ENCODE measurements at places on chromosomes 2 and 18.
A peak's percentile ranks its signal among the peaks of the same experiment; 100 is the strongest.

DNA sequence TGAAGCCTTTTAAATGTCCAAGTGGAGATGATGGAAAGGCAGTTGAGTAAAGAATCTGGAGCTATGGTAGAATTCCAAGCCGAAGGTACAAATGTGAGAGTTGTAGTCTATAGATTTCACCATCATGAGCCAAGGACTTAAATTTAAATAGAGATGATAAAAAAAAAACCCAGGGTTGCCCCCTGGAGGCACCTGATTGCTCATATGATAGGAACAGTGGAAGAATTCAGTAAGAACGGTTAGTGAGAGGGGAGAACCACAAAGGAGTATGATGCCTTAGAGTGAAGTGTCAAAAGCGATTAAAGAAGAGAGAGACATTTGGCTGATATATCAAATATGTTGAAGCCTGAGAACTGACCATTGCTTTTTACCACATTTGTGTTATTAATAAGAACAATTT lies 11.9 kb downstream of the NYAP2 start:
- DNase-seq: no peak

GRCh38 chr2:165582863-165583506 lies 113.5 kb downstream of the CSRNP3 start:
- DNase-seq: no peak

- DNase-seq: no peak
Observed at GRCh38 chr18:76432274-76432755, 62.7 kb downstream of the ZNF516 start.

DNA sequence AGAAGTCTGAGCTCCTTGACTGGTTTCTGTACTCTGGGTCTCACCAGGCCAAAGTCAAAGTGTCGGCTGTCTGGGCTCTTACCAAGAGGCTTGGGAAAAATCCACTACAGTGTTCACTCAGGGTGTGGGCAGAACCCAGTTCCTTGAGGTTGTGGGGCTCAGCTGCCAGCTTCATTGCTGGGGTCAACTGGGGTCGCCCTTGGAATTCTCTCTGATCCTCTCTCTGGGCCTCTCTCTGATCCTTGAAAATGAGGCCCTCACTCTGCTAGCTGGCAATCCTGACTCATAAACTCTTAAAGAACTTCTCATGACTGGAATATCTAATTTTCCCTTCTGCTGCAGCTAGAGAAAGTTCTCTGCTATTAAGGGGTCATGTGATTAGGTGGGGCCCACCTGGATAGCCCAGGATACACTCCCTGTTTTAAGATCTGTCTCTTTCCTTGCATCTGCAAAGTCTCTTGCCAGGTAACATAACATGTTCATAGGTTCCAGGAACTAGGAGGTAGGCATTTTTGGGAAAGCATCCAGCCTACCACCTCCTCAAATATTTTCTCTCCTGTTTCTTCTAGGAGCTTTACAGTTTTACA lies 66.3 kb downstream of the SP110 start:
- DNase-seq: no peak

GRCh38 chr2:46561731-46562450 lies 82.5 kb downstream of the TMEM247 start:
- no peak for DNase-seq

GRCh38 chr2:239274391-239275043 lies 126.3 kb downstream of the HDAC4 start:
- DNase-seq: peak; percentile 54

- peak; percentile 45 for DNase-seq
Observed at GRCh38 chr2:225037415-225038230, 4.6 kb downstream of the DOCK10 start.

DNA sequence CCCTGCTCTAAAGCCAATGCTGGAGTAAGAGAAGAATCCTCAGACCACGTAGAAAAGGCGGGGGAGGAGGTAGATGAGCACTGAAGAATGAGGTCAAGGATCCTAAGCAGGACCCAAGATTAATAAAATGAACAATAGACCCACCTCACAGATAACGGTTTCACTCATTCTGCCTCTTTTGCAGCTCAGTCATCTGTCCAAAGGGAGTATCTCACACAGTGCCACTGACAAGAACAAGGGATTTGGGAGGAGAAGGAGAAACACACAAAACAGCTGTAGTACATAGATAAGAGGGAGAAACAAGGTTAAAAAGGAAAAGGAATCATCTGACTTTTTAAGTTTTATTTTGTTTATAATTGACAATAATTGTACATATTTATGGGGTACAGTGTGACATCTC lies 30.9 kb upstream of the SULT1C4 start:
- no peak for DNase-seq

DNA sequence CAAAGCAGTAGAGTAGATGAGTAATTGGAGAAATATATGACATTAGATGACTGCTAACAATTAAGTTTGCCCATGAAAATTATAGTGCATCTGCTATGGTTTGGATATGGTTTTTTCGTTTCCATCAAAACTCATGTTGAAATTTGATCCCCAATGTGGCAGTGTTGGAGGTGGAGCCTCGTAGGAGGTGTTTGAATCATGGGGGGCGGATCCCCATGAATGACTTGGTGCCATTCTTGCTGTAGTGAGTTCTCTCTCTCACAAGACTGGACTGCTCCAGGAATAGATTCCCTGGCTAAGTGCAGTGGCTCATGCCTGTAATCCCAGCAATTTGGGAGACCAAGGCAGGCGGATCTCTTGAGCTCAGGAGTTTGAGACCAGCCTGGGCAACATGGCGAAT lies 9.7 kb upstream of the CUL3 start:
- DNase-seq: no peak

DNA sequence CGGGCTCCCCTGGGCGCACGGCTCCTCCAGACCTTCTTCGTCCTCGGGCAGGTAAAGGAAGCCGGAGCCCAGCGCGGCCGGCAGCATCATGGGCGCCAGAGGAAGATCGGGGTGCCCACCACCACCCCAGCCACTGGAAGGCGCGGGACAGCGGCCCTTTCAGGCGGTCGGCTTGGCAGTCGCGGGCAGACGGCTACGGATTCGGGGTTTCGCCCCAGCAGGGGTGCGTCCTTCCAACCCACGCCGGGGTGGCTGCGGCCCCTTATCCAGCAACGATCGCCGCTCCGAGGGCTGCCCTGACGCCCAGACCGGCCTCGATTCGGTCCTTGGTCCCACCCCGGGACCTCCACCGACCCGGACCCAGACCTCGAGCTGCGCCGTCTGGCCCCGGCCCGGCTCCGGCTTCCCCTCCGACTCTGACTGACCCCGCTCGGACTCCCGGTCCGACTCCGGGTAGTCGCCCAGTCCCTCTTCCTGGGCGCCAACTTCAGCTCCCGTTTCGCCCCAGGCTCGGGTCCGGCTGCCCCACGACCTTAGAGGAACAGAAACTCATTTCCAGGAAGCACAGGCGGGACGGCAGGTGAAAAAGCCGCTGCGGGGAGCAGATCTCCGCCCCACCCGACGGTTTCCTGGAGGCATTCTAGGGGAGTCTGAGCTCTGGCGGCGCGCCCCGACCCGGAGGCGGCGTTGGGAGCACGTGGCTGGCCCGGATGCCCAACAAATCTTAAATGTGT lies 30.2 kb upstream of the SSB start:
- DNase-seq: peak; percentile 30

- DNase-seq: no peak
Observed at GRCh38 chr2:54598347-54599325, 124.8 kb upstream of the EML6 start.

GRCh38 chr2:232523682-232524597 lies 2.0 kb upstream of the CHRND start:
- peak; percentile 42 for DNase-seq

DNA sequence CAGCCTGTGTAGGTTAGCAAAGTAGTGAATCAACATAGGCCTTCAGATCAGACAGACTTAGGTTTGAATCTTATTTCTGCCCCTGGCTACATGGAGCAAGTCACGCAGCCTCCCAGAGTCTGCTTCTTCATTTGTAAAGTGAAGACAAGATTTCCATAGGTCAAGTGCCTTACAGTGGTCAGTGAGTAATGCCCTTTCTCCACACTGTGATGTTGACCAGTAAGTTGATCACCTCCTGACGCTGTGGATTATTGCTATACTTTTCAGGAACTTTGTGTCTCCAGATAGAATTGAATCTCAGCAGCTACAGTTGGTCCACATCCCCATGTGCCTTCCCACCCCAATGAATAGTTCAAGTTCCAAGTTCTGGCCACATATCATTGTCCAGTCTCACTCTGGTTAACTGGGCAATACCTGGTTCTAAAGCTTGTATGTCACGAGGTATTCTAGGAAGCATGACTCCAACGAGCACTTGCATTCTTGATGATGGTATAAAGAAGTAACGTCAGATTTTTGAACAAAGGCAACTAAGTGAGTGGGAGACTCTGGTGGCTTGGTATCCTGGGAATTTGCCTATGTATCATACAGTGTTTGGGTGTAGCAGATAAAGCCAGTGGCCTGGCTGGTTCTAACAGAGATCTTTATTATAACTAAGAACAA lies 2.1 kb upstream of the CLIP4 start:
- DNase-seq: no peak

- DNase-seq: no peak
Observed at GRCh38 chr2:151634736-151635467, 99.4 kb downstream of the NEB start.

GRCh38 chr2:181419129-181419855 lies 37.9 kb upstream of the ITGA4 start:
- no peak for DNase-seq

GRCh38 chr2:172762574-172762973 lies 26.9 kb downstream of the RAPGEF4 start:
- DNase-seq: no peak

DNA sequence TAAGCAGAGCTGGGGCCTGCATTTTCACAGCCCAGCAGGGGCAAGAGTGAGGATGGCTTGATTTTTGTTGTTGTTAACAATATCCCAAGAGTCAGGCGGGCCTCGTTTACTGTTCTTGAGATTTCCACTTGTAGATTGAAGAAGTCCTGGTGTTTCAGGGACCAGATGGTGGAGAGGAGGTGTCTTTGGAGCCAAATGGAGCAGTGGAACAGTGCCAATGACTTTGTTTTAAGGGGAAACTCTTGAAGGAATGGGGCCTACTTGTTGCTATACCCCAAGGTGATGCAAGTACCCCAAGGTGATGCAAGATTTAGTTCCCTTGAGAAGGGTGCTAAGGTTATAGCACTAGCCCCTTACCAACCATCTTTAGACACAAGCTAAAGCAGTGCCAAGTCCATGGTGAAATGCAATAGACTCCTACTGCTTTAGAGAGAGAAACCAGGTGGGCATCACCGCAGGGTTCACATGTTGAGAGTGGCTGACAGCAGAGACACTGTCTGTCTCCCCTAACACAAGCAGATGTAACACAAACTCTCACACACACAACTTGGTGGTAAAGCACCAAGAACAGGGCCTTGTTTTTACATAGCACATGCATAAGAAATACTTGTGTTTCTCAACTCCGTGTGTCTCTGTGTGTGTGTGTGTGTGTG lies 44.0 kb downstream of the HK2 start:
- DNase-seq: no peak

- DNase-seq: no peak
Observed at GRCh38 chr2:96092573-96092877, 23.8 kb downstream of the ADRA2B start.

DNA sequence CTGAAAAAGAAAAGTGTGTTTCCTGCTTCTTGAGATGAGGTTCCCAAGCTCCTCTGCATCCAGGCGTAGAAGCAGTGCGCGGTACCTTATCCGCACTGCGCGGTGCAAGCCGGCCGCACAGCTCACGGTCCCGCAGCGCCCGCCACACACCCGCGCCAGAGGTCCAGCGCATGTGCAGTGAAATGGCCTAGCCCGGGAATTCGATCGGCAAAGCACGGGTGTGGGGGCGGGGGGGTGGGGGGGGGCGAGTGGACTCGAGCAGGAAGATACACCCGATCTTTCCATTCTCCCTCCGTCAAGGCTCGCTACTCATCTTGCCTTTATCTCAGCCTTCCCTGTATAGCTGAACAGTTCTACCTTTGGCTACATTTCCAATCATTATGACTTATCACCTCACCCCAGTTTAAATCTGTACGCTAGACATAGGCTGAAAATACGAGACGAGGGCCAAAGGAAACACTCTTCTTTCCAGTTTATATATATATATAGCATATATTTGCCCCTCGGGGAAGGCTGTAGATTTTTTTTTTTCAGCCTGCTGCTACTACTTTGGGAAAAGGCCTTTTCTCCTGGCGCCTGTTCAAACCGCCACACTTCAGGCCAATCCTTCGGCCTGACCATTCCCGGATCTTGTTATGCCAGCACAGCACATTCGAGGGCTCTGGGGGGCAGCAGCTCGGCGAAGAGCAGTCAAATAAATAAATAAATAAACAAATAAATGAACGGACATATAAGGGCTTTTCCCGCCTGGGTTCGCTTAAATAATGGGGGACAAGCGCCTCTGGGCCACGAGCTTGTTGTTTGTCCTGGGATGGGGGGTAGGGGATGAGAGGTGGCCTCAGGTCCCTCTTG lies 10.4 kb downstream of the HOXD8 start:
- DNase-seq: no peak
